ENCODE measurements at places on chromosomes 1 and 21. TPM values are rescaled to one million over a fixed set of nuclear protein-coding genes. Genes with fewer than 3 reads are reported as not detected.

RNU1-1 gene
- 19,908 TPM for total RNA-seq

AGT gene
- 9.6 TPM for total RNA-seq

TMPRSS15 gene
- total RNA-seq: not detected

PM20D1 gene
- not detected for total RNA-seq

PBXIP1 gene
- 56.5 TPM for total RNA-seq

DNA sequence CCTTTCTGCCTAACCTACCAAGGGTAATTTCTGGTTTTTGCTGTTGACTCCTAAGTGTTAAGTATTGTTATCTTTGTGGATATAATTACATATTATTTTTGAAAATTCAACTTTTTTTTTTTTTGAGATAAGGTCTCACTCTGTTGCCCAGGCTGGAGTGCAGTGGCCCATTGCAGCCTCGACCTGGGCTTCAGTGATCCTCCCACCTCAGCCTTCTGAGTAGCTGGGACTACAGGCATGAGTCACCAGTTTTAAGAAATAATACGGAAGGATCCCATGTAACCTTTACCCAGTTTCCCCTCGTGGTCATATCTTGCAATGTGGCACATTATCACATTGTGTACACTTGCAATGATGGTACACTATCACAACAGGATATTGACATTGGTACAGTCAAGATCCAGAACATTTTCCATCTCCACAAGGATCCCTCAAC lies 3.1 kb downstream of the CHD1L start:
- DNase-seq: no peak
- no peak overlapping the region for H3K27ac ChIP-seq
- H3K4me1 ChIP-seq: peaks cover 17% of the 10 kb centered on the region
- no peak overlapping the region for H3K4me3 ChIP-seq

DNA sequence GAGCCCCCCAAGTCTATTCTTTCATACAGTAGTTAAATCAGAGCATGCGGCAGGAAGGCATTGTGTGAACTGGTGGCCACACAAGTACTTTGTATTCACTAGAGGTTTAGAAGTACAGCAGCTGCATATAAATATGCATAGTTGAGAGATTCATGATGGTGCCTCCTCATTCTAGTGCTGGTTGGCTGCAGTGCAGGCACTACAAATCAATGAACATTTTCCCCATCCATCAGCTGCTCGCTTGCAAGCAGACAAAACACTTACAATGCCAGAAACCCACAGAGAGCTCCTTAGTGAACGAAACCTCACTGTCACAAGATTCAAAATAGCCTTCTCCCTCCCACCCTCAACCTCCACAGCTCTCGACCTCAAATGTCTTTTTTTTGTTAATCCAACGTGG lies 726.2 kb downstream of the USP25 start:
- H3K36me3 ChIP-seq: no peaks in the 10 kb centered on the region
- DNase-seq: no peak
- no peak overlapping the region for H3K4me3 ChIP-seq

- peaks cover 7% of the 10 kb centered on the region for H3K4me1 ChIP-seq
- H3K4me3 ChIP-seq: no peak overlapping the region
- H3K27me3 ChIP-seq: no peaks in the 10 kb centered on the region
- H3K36me3 ChIP-seq: no peaks in the 10 kb centered on the region
- no peak for DNase-seq
Observed at GRCh38 chr1:116804736-116805135, 50.5 kb downstream of the CD2 start.

DNA sequence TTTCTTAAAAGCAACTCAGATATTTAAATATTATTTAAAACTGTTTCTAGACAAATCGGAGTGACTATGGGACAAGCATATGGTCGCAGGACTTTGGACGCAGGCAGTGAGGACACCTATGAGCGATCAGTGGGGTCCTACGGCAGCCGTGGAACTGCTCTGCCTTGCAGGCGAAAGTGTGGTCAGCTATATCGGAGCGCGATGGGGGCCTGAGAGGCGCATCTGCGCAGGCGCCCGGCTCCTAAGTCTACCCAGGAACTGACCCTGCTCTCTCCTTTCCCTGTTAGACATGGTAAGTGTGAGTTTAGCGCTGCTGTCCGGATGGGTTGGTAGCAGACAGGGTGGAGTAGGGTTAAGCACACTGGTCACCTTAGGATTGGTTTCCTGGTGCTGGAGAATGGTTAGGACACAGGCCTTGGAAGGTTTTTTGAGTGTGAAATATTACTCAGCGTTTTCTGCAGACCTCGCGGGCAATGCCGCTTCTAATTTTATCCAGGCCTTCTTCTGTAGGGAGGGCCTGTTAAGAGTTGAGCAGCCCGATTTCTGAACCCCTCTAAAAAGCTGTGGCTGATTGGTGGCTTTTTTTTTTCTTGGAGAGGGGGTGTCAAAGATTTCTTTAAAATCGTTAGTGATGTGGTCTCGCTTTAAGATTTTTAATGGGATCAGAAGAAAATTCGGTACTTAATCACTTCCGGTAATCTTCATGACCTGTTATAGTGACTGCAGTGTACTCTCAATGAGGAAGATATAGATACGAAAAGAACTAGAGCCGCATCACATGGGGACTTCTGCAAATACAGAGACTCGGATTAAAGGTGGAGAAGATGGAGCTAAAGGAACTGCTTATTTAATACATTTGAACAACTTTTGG lies at the start of gene RABGGTB:
Gene RABGGTB, plus strand, starts transcription at position 274 of the 871 bp plus-strand sequence. Its CDS starts 16 bp downstream, at position 290.
- peaks cover 52% of the 10 kb centered on the region for H3K4me1 ChIP-seq
- H3K27ac ChIP-seq: peak within 1 kb of the TSS; percentile 81
- peak within 1 kb of the TSS; percentile 62 for H3K4me3 ChIP-seq
- no peaks in the 10 kb centered on the region for H3K36me3 ChIP-seq

- no peaks in the 10 kb centered on the region for H3K27me3 ChIP-seq
- H3K4me3 ChIP-seq: no peak overlapping the region
- no peak for DNase-seq
Observed at GRCh38 chr1:160022330-160023310, 9.2 kb downstream of the PIGM start.

- DNase-seq: no peak
- no peaks in the 10 kb centered on the region for H3K27me3 ChIP-seq
- H3K4me3 ChIP-seq: no peak overlapping the region
- H3K4me1 ChIP-seq: peaks cover 5% of the 10 kb centered on the region
- H3K36me3 ChIP-seq: peaks cover 19% of the 10 kb centered on the region
- H3K27ac ChIP-seq: no peak overlapping the region
Observed at GRCh38 chr1:160996178-160996577, 24.8 kb downstream of the F11R start.

GRCh38 chr1:37888022-37888700 lies 28.8 kb upstream of the MTF1 start:
- H3K27me3 ChIP-seq: no peaks in the 10 kb centered on the region
- H3K27ac ChIP-seq: no peak overlapping the region
- no peak overlapping the region for H3K4me3 ChIP-seq
- no peaks in the 10 kb centered on the region for H3K4me1 ChIP-seq
- no peak for DNase-seq
- no peaks in the 10 kb centered on the region for H3K36me3 ChIP-seq

- no peaks in the 10 kb centered on the region for H3K4me1 ChIP-seq
- H3K4me3 ChIP-seq: no peak overlapping the region
- no peak for DNase-seq
- H3K27me3 ChIP-seq: no peaks in the 10 kb centered on the region
Observed at GRCh38 chr1:34905098-34905459, 24.4 kb downstream of the DLGAP3 start.

DNA sequence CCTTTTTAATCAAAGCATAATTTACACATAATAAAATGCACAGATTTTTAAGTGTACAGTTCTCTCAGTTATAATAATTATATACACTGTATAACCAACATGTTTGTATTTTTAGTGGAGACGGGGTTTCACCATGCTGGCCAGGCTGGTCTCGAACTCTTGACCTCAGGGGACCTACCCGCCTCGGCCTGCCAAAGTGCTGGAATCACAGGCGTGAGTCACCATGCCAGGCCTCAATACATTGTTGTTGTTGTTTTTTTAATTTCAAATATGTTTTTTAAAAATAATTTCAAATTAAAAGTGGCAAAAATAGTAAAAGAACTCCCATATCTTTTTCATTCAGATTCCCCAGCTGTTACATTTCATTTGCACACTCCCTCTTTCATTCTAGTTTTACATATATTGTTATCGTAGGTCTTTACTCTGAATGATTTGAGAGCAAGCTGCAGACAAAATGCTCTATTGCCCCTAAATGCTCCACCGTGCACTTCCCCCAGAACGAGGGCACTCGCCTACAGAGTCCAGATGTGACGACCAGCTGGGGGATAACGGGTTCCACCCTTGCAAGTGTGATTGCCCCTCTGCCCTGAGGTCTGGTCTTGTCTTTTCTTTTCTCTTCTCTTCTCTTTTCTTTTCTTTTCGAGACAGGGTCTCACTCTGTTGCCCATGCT lies 19.2 kb upstream of the RD3 start:
- no peak for DNase-seq
- no peak overlapping the region for H3K27ac ChIP-seq
- H3K4me1 ChIP-seq: peaks cover 21% of the 10 kb centered on the region
- no peaks in the 10 kb centered on the region for H3K36me3 ChIP-seq
- no peak overlapping the region for H3K4me3 ChIP-seq

GRCh38 chr1:200749090-200749489 lies 10.4 kb downstream of the CAMSAP2 start:
- H3K4me1 ChIP-seq: peaks cover 15% of the 10 kb centered on the region
- H3K36me3 ChIP-seq: no peaks in the 10 kb centered on the region
- no peak for DNase-seq
- no peaks in the 10 kb centered on the region for H3K27me3 ChIP-seq
- no peak overlapping the region for H3K27ac ChIP-seq
- H3K4me3 ChIP-seq: no peak overlapping the region

Measured in vagina (tissue), 2 donors.